ENCODE measurements at places on chromosomes 16 and 17.

GRCh38 chr17:67585077-67585602 is 132.6 kb upstream of the NOL11 start:
- no peak for DNase-seq

- no peak for DNase-seq
Observed at GRCh38 chr17:21680366-21680765, 12.0 kb upstream of the KCNJ18 start.

GRCh38 chr16:75482434-75483205 is 12.6 kb downstream of the CHST6 start:
- DNase-seq, result no peak

DNA sequence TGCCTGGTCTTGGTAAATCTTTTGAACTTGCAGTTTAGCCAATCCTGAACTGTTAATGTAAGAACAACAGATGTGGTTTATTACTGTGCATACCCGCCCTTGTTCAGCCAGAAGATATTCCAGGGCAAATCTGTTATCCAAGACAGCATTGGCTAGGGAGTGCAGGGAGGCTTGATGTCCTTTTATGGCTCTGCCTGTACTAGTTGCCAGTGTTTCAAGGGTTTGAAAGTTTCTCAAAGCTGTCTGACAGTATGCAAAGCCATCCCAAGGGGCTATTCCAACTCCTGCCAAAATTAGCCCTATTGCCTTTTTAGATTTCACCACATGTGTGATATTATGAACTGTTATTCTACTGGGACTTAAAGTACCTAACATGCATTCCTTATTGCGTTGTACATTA is 30.1 kb downstream of the LCMT1 start:
- DNase-seq, result no peak

- no peak for DNase-seq
Observed at GRCh38 chr16:2860826-2861567, 3.0 kb upstream of the PRSS22 start.

- DNase-seq, result no peak
Observed at GRCh38 chr17:20934288-20934687, 108.5 kb downstream of the USP22 start.

DNA sequence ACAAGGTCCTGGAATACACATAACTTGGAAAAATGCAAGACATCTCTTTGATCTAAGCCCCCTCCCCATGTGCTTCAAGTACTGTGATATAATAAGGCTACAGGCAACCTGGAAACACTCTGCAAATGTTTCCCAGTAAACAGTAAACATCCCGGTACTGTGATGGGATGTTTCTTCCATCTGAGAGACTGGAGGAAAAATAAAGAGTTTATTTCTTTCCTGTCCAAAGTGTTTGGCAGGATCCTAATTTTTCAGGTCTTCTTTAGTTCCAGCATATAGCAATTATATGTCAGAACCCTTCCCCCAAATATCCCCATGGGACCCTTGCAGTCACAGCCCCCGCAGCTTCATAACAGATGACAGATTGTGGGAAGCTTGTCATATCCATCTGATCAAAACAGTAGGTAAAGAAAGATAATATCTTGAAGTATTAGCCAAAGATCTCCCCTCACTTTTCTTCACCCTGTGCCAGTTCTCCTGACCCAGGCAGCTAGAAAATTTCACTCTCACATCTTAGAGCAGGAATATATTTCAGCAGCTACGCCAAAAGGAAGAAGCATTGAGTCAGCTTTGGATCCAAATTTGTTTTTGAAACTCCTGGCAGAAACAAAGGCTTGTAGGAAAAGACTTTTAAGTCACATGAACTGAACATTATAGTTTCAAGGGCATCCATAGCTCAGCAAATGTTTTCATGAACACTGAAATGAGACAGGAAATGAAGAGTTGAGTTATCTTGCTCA is 141.3 kb downstream of the HS3ST3A1 start:
- DNase-seq, result no peak

DNA sequence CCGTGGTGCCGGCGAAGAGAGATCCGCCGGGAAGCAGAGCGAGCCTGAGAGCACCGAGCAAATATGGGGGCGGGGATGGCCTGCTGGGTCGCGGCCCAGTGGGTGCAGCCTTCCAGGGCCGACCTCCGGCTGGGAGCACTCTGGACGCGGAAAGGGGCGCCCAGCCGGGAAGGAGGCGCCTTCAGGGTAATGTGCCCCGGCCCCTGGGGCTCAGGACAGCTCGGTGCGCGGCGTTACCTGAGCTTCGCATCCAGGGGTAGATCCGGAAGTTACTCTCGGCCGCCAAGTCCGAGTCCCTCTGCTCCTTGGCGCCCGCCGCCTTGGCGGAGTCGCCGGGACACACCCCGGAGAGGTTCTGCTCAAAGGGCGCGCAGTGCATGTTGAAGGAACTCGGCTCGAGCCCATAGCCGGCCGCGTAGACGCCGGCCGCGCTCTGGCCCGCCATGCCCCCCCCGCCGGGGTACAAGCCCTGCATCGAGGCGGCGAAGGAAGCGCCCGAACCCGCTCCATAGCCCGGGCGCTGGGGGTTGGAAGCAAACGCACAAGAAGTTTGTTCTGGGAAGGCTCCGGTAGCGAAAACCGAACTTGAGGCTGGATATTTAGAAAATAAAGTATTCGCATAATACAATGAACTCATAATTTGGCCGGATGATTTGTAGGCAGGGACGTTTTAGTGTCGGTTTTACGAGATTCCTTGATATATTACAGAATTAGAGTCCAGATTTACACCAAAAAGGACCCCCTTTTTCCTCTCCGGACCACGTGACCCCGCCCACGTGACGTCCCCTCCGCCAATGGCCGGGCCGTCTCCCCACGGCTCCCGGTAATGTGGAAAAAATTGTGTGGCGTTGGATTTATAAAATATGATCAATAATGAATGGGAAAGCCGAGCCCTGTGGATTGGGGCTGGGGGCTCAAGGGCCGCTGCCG is at the start of gene HOXB7:
Gene HOXB7, minus strand, starts transcription at position 736 of the 930 bp plus-strand sequence. Its CDS starts 99 bp downstream, at position 637.
- no peak for DNase-seq

- no peak for DNase-seq
Observed at GRCh38 chr17:83185023-83186002, 105.9 kb downstream of the METRNL start.

- no peak for DNase-seq
Observed at GRCh38 chr17:17545031-17545820, 46.3 kb downstream of the PEMT start.

Data from T-cell (primary cell).